ENCODE measurements at places on chromosomes 5 and 9.

GRCh38 chr5:175478008-175478383, 364 bp upstream of the SFXN1 start:
- no peak for ATAC-seq

DNA sequence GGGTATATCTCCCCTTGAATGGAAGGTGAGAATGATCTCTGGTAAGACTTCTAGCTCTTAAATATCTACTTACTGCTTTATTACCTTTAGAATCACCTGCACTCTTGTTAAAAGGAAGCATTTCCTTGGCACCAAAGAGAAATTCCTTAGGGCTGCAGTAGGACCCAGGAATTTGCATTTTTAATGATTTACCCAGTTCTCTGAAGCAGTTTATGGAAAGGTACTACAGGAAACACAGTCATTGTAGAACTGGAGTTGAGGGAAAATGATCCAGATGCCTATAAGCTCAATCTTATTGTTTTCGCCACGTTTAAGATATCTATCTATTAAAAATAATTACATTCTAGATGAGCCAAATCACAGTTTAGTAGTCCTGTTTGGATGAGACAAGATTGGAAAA, 9.5 kb upstream of the C9 start:
- no peak for ATAC-seq

DNA sequence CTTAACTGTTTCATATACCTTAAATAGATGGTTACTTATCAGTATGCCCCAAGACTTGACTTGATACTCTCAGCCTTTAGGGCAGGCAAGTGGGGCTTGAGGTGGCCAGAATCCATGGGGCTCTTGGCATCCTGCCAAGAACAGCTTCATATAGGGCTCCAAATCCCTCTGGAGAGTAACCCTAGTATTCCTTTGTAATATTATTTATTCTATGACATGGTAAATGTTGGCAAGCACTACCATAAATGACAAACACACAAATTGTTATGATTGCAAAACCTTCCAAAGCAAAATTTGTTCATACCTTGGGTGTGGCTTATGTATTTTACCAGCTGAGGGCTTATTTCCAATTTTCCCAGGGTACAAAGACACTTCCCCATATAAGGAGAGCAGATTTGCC, 257.4 kb upstream of the TRPC7 start:
- ATAC-seq, result no peak

- ATAC-seq, result no peak
These were observed 12.9 kb upstream of the ERBIN start for GRCh38 chr5:65913519-65913918.

- no peak for ATAC-seq
These were observed 214.2 kb downstream of the FSTL4 start for GRCh38 chr5:133397990-133398645.

GRCh38 chr5:32542216-32543059, 42.9 kb upstream of the SUB1 start:
- peak; percentile 86 for ATAC-seq

DNA sequence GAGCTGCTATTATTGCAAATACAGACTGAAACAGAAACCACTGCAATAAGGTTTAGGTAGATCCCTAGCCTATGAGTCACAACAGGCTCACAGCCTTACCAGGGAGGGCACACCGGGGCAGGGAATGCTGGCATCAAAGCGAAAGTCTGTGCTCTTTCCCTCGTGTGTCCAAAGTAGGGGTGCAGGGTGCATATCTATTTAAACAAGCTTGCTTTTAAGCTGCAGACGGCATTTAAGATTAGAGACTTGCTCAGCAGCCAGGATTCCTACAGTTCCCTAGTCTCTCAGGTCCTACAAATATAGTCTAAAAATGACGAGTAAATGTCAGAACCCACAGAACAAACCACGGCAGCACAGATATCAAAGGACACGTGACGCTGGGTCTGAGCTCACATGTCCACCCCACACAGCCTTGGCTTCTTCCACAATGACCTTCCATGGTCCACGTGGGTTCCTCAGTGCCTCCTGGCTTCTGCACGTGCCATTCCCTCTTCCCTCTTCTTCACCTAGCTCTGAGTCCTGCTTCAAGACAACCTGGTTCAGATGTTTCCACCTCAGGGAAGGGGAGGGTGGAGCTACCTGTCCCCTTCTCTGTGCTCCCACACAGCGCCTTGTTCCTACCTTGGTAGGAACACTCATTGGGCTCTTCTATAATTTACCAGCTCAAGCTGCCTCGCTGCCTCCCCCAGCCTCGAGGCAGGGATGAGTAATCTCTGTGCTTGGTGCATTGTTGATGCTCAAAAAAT, 193.2 kb downstream of the MAPKAP1 start:
- ATAC-seq, result peak; percentile 99

- no peak for ATAC-seq
These were observed 25.6 kb downstream of the C9orf50 start for GRCh38 chr9:129595311-129595741.

GRCh38 chr9:110545705-110546104, 33.8 kb downstream of the SVEP1 start:
- ATAC-seq, result no peak

DNA sequence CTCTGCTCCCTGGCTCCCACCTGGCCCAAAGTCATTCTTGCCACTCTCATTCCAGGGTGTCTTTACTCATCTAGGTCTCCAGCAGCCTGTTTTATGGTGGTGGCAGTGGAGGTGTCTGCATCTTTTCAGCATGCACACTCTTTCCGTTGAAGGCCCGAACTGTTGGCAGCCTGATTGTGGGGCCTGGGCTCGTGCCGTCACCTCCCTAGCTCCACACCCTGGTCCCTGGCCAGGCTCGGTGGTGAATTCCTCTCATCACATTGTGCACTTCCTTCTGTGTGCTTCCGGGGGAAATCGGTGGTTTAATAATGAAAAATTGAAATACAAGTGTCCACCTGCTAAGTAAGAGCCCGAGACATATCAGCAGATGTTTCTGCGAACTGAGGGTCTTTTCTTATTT, 214.3 kb downstream of the TRIO start:
- no peak for ATAC-seq

Measured in activated T-helper 17 cell treated with anti-CD3 and anti-CD28 coated beads, Interleukin-2, amount 50 U/mL, for 72 hours (primary cell).